ENCODE measurements at places on chromosomes 13 and 19.

GRCh38 chr19:18532168-18532890 is 10.5 kb upstream of the ELL start:
- no peak for DNase-seq

DNA sequence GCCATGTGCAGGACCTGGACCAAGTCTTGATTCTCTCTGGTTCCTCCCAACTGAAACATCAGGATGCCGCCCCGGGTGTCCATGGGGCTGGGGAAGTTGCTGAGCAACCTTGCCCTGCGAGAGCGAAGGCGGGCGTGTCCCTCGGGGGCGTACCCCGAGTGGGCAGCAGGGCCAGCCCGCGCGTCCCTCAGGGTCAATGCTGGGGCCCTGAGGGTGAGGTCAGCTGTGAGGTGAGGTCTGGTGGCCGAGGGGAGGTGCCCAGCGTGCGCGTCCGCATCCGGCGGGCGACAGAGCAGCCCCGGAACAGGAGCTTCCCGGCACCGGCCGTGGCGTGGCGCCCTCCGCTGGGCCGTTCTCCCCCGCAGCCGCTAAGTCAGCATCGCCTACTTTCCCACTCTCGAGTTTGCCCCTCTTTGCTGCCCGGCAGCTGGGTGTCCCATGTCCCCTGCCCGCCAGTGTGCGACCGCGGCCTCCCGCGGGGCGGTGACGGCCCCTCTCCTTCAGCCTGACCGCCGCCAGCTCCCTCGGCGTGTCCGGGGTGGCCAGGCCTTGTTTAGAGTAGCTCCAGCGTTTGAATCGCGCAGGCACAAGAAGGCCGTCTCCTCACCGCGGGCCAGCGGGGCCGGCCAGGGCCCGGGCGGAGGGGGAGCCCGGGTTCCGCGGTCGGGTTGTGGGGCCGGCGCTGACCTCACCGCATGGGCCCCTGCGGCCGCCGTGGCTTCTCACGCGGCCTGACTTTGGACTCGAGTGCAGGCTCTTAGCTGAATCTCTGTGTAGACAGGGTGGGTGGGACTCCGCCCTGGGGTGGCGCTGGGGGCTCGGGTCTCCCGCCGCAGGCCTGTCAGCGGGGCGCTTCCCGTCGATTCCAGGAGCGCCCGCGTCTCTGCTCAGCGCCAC is 33.0 kb downstream of the GJA3 start:
- peak; percentile 30 for DNase-seq

- no peak for DNase-seq
Observed at GRCh38 chr13:89294115-89294867, 1623.1 kb downstream of the SLITRK5 start.

- no peak for DNase-seq
Observed at GRCh38 chr13:36822785-36823184, 3.8 kb downstream of the RFXAP start.

GRCh38 chr13:41696163-41697003 is 239.0 kb downstream of the RGCC start:
- no peak for DNase-seq

- DNase-seq = no peak
Observed at GRCh38 chr13:83515268-83516015, 366.8 kb downstream of the SLITRK1 start.
